ENCODE measurements at places on chromosomes 1 and 21.

DNA sequence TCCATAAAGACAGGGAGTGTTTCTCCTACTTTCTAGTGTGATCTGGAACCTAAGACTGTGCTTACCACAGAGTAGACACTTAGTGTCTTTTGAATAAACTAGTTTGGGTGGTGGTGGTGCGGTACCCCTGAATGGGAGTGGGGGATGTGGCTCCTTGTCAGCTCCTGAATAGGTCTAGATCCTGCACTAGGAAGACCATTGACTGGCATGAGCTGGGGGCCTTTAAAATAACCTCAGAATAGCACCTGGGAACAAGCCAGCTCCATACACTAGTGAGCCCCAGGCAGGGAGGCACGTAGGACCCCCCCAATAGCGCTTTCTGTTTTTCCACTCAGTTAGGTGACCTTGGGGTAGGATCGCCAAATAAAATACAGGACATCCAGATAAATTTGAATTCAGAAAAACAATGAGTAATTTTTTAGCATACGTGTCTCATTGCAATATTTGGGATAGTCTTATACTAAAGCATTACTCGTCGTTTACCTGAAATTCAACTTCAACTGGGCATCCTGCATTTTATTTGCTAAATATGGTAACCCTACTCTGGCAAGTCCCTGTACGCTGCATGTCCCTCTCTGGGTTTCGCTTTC lies 45.6 kb downstream of the AZIN2 start:
- no peak for DNase-seq

- DNase-seq, result no peak
Measured at GRCh38 chr1:101221945-101222429, 14.8 kb upstream of the S1PR1 start.

GRCh38 chr1:55021942-55022546 lies 17.3 kb upstream of the PCSK9 start:
- DNase-seq, result peak; percentile 37

DNA sequence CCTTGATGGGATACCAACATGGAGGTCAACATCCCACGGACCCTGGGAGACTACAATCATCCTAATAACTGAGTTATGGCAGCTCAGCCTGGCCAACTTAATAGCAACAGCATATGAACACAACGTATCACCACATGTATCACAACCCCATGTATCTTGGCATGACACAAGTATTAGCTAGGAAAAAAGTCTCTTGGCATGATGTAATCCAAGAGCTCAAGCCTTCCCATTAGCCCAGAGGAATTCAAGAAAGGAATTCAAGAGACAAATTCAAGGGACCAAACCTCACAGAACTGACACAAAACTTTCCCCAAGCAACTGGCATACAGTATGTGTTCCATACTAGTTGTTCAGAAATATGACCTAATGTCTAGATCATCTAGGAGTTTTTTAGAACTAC lies 100.9 kb upstream of the HMGB4 start:
- DNase-seq, result no peak

GRCh38 chr1:40689737-40690136 lies 1.8 kb upstream of the NFYC start:
- DNase-seq, result no peak

GRCh38 chr1:98203466-98203865 lies 282.6 kb upstream of the DPYD start:
- DNase-seq, result no peak

DNA sequence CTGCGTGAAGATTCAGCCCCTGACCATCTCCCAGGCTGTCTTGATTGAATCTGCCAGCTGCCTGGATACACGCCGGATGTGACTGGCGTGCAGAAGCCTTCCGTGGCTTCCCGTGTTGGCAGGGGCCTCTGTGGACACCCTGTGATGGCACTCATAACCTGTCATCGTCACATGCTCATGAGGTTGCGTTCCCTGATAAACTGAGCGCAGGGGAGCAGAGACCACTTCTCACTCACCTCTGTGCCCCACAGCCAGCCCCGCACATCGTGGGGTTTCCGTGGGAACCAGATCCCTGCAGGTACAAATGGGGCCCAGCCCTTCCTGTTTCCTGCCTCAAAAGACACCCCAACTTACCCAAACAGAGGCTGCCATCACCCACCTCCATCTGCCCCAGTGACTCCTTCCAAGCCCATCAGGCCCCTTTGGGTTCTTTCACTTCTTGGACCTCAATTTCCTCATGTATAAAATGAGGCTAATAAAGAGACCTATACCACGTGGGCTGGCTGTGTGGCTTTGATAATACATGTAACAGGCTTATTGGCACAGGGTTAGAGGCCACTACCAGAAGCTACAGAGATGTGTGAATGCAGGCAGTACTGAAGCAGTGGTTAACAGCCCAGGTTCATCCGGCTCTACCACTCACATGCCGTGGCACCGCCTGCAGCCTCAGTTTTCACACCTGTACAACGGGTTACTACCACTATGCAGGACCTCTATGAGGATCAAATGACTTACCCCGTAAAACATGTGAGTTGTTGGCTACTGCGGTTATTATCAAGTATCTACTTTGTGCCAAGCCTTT lies 23.6 kb downstream of the HTR6 start:
- DNase-seq, result peak; percentile 21

GRCh38 chr1:93506126-93506525 lies 58.2 kb downstream of the FNBP1L start:
- DNase-seq, result no peak

DNA sequence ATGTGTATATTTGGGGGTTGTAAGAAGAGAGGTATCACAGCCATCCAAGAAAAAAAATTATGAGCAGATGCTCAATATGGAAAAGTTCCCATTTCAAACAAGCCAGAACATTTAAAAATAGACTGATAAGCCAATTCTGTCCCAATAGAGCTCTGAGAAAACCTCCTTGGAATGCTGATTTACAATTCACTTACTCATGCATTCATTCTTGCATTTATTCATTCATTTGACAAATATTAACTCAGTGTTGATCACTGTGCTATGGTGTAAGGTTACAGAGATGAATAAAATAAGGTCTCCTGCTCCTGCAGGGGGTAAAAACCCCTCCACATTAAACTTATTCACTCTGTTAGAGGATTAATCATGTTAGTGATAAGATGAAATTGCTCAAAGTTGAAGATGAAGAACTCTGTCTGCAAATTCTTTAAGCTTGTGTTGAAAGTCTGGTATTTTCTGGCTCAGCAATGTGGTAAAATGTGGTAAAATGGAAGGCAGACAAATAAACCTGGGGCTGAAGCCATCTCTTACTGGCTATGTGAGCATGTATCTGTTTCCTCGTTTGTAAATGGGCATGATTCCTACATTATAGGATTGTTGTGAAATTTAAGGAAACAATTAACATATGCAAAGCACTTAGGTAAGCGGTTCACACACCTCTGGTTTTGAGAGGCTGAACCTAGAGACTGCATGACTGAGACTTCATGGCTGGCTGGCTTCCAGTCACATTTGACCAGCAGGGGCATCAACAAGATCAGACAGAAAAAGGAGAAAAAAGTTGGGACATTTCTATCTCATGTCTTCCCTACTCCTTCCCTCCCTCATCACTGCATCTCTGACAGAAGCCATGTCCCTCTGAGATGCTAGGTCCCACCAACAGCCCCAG lies 45.0 kb upstream of the DAB1 start:
- no peak for DNase-seq

DNA sequence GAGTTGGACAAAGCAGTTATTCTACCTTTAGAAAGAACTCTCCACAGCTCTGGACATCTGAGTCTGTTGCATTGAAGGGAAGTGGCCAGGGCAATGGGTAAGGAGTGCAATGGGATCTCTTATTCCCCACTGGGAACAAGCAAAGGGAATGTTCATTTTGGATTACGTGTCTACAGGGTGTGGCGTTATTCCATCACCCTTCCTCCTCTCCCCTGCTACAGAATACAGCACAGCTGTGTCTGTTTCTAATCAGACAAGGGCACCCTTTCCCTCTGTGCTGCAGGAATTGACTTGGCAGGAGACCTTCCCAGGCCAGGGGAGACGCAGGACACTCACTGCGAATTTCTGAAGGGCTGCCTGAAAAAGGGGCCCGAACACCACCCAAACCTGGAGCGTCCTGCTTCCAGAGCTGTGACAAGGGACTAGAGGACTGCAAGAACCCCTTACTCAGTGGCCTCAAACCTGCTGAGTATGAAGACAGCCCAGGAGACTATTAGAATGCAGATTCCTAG lies 163.6 kb upstream of the RAB4A start:
- DNase-seq, result no peak

- no peak for DNase-seq
Measured at GRCh38 chr21:36806103-36806502, 107.2 kb downstream of the SIM2 start.

DNA sequence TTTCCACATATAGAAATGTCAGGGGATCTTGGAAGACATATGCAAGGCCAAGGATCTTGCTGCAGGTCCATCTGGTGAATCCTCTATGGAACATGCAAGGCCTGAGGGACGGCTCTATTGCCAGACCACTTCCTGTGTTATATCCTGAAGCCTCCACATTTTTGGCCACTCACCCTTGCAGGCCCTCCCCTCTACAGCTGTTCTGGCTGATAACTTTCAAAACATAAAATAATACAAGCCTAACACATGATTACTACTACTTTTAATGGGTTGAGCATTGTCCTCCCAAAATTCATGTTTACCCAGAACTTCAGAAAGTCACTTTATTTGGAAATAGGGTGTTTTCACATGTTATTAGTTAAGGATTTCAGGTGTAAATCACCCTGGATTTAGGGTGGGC lies 18.5 kb upstream of the LYPLAL1 start:
- DNase-seq, result no peak

GRCh38 chr1:231182317-231182716 lies 20.5 kb downstream of the TRIM67 start:
- DNase-seq, result no peak

DNA sequence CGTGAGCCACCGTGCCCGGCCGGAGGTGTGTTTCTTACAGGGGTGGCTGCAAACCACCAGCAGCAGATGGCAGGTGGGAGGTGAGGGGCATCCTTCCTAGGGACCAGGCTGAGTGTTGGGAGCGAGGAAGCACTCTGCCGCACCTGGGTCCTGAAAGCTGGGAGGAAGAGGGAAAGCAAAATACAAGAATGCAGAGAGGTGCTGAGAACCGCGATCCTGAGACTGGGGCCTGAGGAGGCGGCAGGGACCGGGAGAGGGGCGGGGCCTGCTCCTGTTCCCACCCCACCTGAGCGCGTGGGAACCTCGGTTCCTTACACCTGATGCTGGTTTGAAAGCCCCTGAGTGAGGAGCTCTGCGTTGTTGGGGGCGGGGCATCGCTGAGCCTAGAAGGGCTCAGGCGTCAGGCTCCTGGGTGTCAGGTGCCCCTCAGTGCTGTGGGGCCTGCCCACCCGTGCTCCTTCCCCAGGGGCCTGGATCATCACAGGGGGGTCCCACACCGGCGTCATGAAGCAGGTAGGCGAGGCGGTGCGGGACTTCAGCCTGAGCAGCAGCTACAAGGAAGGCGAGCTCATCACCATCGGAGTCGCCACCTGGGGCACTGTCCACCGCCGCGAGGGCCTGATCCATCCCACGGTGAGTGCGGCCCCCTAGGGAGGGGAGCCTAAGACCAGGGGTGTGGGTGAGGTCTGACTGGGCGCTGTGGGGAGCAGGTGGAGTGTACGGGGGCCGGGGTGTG lies 15.5 kb downstream of the TRPM2 start:
- no peak for DNase-seq

GRCh38 chr1:228508840-228509415 lies 21.7 kb downstream of the RNF187 start:
- DNase-seq, result no peak

- no peak for DNase-seq
Measured at GRCh38 chr1:112992780-112993179, 36.8 kb upstream of the SLC16A1 start.

- no peak for DNase-seq
Measured at GRCh38 chr1:175969231-175969630, 225.8 kb upstream of the TNR start.

GRCh38 chr21:28959367-28960099 lies 33.1 kb downstream of the LTN1 start:
- DNase-seq, result no peak

DNA sequence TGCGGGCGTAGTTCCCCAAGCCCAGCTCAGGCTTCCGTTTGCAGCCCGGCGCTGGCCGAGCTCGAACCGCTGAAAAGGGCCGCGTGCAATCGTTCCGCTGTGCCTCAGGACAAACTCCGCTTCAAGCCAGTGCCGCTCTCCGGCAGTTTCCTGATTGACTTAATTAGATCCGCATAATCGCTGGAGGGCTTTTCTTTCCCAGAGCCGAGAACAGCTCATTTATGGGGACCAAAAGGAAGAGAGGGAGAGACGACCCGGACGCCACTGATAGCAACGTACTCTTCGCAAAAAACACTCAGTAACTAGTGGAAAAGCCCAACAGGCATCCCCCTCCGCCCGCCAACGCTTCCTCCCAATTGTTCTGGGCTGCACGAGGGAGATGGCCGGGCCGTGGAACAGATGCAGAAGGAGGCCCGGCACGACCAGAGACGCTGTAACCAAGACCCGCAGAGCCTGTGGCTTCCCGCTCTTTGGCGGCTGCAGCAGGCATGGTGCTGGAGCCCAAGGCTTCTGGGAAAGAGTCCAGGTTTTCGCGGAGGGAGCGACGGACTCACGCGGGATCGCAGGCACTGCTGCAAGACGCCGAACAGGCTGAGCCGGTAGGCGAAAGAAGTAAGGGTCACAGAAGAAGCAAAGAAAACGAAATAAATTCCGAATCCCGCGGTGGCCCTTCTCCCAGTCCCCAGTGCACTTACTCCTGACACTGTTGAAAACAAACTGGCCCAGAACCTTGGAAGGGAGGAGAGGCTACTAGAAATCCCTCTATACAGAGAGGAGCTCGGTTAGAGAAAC lies 3.6 kb upstream of the FOXD2 start:
- DNase-seq, result no peak
